ENCODE measurements at places on chromosomes 6 and 20.

- DNase-seq: no peak
Measured at GRCh38 chr6:149306967-149307366, 10.5 kb upstream of the TAB2 start.

GRCh38 chr6:99471638-99472037, 43.6 kb downstream of the USP45 start:
- no peak for DNase-seq

- no peak for DNase-seq
Measured at GRCh38 chr6:78062993-78063392, 410.2 kb downstream of the MEI4 start.

DNA sequence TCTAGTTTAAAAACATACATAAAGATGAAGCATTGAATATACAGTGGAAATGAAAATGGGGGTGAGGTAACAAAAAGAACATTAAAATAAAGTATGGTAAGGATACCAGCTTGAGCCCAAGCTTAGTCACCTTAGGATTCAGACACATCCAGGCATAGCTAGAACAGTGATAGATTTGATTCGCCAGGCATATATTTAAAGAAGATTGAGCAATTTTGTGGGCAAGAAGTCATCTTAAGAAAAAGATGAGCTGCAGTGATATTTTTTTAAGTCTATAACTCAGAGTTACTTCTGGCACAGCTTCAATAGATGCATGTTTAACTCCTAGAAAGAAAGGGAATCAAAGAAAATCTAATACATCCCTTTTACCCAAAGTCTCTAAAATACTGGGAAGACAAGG, 97.9 kb downstream of the BMP5 start:
- DNase-seq: no peak

- DNase-seq: no peak
Measured at GRCh38 chr6:13172291-13172690, 156.0 kb downstream of the TBC1D7 start.

DNA sequence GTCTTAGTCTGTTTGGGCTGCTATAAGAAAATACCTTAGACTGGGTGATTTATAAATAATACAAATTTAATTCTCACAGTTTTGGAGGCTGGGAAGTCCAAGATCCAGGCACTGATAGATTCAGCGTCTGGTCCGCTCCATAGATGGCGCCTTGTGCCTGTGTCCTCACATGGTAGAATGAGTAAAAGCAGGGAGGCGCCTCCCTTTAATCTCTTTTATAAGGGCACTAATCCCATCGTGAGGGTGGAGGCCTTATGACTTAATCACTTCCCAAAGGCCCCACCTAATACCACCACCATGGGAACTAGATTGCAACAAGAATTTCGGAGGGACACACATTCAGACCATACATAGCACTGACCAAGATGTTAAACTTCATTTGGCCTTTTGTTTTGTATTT, 91.2 kb upstream of the TMEM181 start:
- DNase-seq: no peak

DNA sequence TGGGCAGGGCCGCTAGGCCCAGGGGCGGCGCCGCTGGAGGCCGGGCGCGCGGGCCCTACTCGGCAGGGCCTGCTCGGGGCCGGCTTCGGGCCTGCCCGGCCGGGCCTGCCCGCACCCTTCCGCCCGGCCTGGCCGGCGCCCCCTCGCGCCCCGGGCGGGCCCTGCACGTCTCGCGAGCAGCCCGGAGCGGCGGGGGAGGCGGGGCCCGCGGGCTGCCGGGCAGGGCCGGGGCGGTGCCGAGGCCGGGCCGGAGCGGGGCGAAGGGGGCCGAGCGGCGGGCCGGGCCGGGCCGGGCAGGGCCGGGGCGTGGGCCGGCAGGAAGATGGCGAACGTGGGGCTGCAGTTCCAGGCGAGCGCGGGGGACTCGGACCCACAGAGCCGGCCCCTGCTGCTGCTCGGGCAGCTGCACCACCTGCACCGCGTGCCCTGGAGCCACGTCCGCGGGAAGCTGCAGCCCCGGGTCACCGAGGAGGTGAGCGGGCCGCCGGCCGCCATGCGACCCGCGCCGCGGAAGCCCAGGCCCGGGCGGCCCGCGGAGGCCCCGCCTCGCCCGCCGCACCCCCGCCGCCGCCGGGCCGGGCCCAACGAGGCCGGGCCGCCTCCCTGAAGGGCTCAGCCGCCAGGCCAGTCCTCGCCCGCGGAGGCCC, at the start of gene NPEPL1:
Gene NPEPL1 (plus strand): TSS at position 222 of the 647 bp plus-strand sequence. CDS start 101 bp downstream, at position 323.
- peak; percentile 8 for DNase-seq

GRCh38 chr6:24743944-24744335, 25.0 kb upstream of the C6orf62 start:
- DNase-seq: no peak

DNA sequence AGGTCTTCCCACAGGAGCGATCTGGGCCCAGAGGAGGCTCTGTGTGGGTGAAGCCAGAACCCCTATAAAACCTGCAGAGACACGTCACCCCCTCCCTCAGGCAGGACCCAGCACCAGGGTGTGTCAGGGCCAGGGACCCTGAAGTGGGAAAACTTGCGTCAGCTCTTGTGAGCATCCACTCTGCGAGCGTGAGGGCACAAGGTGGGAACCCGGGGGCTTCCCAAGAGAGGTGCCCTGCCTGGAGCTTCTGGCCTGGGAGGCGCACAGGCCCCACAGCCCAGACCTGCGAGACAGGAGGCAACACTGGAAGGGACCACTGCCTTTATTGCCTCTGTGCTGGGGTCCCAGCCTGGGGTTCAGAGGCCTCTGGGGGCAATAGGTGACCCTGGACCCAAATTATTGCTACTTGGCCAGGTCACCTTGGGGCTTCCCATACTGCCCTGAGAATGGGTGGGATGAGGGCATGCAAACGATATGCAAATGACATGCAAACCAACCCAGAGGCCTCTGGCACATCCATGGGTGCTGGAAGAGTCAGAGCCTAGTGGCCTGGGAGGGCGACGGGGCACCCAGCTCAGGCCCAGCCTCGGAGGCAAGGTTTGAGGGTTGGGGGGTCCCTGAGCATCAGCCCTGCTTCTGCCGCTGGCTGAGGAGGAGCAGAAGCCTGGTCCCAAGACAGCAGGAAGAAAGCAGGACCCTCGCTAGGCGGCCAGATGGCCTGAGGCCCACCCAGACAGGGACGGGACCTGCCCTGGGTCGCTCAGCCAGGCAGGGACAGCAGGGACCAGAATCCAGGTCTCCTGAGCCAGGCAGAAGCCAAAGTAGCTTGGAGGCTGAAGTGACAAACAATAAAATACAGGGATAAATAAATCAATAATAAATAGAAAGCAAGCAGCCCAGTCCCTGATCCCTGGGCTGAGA, 5.1 kb upstream of the C20orf144 start:
- no peak for DNase-seq

DNA sequence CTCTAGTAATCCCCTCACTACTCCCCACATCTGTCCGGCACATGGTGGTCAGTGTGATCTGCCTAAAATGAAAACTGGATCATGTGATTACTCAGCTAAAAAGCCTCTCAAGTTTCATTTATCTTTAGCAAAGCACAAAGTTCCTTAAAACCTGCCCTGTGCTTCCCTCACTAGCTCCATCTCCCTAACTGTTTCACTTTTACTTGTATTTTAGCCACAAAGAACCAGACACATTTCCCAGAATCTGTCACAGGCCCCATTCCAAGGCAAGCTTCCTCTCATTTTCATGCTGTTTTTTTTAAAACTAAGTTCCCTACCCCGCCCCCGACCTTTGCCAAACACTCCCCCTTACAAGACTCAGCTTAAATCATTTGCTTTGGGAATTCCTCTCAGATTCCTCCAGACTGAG, 8.9 kb upstream of the IGF2R start:
- DNase-seq: no peak

DNA sequence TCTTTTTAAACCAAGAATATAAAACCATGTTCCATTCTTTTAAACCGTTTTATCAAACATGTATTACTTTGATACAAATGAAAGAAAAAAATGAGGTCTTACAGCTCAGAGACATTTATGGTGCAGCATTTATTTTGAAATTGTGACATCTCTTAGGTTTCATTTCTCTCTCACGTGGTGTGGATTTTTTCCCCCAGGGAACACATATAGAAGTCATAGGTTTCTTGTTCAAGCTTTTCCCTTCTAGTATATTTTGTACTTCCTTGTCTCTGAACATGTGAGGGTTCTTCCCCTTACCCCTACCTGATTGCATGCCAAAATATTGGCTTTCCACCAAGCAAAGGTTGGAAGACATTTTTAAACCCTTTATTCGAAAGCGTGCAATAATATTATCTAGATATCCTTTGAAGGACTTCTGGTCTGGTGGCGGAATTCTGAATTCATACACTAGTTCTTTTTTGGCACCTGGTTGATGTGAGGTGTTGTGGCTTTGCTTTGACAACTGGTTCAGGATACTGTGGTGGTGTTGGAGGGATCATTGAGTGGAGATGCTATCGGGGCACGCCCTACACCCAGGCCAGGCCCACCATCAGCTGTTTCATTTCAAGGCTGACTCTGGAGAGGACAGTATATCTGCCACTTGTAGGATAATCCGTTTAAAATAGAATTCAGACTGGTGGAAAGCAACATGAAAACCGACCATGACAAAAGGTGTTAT, 5.6 kb upstream of the FAM50B start:
- no peak for DNase-seq

DNA sequence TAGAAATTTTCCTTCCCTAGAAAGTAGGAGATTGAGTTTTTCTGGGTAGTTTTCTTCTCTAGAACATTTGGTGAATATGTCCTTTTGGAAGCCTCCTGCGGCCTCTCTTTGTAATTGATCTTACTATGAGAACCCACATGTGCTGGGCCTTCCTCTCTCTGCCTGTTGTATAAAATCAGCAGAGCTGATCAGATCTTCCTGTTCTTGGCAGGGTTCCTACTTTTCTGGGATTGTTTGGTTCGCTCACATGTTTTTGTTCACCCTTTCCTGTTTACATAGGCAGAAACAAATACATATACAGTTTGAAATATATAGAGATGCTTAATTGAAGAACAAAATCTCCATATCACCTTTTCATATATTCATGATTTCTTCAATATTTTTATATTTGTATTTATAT, 57.8 kb downstream of the IL22RA2 start:
- DNase-seq: no peak
